HS-27A (cell line): ENCODE measurements at places on chromosomes 13 and 19.

DNA sequence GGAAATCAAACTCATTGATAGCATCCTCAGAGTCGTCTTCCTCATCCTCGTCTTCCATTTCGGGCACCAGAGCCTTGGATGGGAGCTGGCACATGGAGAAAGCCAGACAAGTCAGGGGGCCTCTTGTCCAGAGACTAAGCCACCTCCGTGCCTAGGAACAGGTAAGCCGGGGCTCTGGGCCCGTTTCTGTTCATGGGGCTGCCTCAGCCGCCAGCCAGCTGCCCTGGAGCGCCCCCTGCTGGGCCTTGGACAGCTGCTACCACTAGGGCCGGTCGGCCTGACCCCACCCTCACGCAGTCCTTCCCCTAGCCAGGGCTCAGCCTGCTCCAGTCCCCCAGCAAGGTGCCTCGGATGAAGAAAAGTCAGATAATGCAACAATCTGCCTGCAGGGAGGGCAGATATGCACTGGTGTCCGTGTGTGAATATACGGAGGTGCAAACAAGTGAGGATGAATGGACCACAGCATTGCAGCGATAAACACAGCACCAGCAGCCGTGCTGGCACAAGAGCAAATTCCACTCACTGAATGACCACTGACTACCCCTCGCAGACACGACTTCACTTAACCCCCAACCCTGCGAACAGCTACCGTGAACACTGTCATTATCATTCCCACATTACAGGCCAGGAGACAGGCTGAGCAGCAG, 11.9 kb upstream of the PRKD2 start:
- no peak for DNase-seq

DNA sequence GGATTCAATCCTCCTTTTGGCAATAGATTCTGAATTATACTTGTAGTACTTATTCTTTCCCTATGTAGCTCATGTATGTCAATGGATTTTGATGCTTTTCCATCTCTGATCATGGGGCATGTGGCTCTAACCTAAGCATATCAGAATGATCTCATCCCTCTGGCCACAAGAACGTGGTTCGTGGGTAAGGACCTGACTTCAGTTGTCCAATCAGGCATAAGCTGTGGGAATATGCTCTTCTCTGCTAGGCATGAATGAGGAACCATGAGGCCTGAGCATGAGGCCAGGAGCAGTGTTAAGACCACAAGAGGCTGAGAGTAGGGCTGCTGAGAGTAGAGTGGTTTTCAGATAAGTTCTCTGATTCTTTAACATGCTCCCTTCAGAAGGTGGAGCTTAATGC, 292.4 kb upstream of the TSHZ3 start:
- no peak for DNase-seq

DNA sequence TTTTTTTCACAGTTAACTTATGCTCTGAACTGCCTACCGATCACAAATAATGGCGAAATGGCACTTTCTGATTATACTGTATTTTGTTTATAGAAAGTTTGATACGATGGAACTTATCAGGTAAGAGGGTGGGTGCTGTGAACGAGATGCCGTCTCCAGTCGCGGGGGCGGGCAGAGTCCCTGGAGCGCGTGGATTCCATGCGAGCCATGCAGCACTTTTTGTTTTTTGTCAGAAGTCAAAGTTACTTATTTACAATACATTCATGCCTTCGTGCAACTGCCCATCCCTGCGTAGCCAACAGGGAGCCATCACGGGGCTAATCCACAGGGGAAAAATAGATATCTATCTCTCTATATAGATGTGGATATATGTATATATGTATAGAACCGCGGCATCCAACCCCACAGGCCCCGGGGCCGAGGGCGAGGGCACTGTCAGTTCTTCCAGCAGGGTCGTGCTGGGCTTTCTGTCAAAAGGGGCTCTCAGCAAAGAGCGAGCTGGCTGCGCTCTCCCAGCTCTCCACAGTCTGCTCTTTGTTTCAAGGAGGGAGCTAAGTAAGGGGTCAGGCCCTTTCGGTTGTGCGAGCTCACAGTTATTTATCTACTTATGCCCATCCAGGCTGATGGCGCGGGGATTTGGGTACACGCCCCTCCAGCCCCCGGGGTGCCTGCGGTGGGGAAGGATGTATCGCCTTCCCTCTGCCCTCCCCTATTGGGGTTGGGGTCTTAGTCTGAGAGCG, 3.4 kb downstream of the SLITRK1 start:
- no peak for DNase-seq

DNA sequence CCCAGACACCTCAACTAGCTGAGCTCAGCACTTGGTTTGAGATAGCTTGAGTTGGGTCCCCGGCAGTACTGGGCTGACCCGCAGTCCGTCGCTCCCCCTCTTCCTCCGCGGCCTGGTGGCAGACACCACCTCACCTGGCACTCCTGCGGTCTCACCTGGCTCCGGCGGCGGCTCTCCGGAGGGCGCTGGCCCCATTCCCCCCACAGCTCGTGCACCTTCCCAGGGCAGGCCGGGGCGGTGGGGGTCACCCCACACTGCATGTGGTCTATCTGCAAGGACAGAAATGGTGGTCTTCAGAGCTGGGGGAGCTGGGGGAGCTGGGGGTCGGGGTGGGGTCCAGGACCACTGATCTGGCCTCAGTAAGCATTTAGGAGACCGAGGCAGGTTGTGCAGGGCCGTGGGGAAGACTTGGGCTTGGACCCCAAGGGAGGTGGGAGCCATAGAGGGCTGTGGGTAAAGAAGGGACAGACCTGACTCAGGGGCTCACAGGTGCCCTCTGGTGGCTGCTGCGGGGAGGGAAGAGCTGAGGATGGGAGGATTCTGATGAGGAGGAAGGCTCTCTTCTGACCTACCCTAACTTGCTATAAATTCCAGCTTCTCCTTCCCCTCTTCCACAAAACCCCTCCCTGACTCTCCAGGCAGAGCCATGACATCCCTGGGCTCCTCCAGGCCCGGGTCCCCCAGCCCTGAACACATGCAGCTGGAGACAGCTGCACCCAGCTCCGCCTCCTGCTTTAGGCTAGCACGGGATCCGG, 6.7 kb upstream of the PLIN4 start:
- no peak for DNase-seq

GRCh38 chr13:104796581-104796980, 1730.4 kb upstream of the SLC10A2 start:
- DNase-seq: no peak
